ENCODE measurements at places on chromosomes 11 and 22.

DNA sequence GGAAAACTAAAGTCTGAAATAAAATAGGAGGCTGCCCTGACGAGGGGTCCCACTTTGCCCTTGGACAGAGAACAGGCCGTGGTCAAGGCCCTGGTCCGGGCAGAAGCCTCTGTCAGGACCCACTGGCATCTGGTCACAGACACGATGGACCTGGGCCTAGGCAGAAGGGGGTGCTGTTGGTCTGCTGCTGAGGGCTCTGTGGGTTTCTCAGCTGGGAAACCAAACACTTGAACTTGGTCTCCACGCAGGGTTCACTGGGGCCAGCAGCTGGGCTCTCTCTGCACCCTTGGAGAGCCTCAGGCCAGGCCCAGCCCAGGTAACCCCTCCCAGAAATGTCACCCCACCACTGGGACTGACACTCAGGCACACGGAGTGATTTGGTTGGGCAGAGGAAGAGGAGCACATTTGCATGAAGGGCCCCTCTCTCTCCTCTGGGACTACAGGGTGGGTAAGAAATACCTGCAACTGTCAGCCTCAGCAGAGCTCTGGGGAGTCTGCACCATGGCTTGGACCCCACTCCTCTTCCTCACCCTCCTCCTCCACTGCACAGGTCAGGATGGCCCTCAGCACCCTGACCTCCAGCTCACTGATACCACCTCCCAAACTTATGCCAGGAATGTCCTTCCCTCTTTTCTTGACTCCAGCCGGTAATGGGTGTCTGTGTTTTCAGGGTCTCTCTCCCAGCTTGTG lies 48.1 kb upstream of the TOP3B start:
- no peak for DNase-seq

GRCh38 chr11:11344045-11344444 lies 9.0 kb downstream of the CSNK2A3 start:
- DNase-seq, result no peak

DNA sequence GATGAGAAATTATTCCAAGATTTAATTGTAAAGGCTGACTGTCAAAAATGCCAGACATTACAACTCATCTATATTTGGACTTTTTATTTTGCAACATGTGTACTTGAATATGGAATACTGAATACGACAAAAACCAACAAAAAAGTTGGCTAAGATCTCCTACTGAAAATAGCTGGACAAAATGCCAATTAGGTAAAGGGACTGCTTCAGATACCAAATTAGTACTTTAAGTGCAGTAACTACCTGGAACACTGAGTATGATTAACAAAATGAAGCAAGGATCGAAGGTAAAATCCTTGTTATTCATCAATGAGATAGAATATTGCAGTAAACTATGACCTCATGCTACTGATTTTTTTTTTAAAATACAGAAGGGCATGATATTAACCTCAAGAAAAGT lies 173.8 kb downstream of the SOX6 start:
- no peak for DNase-seq

- DNase-seq, result no peak
Measured at GRCh38 chr22:25027043-25027906, 74.8 kb downstream of the KIAA1671 start.

DNA sequence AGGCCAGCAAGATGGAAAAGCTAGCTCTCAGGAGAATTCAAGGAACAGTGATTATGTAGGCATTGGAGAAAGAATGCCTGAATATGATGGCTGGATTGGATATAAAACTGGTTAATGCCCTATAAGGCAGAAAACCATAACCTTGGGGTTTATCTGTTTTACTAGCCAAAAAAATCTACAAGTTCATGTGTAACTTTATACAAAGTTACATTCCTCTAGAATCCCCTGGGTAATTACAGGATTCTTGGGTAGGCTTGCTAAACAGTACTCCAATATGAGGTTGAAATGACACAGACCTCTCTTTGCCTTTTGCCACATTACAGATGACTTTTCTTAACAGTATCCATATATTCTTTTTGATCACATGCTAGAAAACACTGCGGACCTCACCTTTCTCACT lies 26.0 kb downstream of the TSPAN18 start:
- DNase-seq, result no peak

DNA sequence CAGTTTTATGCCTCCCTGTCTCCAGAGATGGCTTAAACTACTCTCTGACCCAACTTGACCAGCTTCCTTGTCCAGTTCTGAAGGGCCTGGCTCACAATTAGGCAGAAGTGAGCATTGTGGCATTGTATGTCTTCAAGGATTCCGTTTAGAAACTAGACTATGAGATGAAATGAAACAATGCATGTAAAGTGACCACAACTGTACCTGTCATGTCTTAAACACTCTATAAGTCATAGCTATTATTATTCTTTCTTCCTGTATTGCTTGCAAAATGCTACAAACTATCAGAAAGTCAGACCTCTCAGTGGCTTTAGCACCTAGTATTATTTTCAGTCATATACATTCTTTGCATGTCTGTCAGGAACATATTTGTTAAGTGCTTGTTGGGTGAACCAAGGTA lies 127.9 kb upstream of the MTMR2 start:
- DNase-seq, result no peak

- DNase-seq, result no peak
Measured at GRCh38 chr11:13339195-13340153, 61.9 kb downstream of the BMAL1 start.

DNA sequence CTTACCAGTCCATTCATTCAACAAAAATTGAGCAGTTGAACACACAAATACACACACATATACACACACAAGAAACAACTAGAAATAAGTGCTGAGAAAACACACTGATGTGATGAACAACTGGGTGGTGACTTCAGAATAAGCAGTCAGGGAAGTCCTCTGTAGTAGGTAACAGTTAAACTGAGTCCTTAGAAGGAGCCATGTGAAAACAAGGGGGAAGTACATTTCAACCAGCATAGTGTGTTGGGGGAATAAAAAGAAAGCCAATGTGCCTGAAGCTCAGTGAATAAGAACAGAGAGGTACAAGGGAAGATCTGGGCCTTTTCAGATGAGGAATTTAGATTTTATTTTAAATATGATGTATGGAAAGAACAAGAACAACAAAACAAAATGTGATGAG lies 6.8 kb upstream of the TMEM123 start:
- DNase-seq, result no peak

DNA sequence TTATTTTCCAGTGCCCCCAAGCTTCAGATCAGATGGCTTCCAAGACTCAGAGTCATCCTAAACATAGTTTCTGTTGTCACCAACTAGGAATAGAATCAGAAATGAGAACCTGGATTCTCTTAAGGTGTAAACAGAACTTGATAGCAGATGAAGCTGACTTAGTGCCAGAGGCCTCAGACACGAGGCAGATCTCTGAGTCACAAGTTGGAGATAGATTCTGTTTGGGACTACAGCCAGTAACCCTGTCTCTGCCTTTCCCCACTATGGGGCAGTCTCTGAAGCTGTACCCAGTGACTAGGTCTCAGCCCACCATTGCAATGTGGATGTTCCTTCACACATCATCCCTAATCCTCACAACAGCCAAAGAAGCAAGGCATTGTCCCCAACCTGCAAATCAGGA lies 25.4 kb downstream of the NEU3 start:
- no peak for DNase-seq

DNA sequence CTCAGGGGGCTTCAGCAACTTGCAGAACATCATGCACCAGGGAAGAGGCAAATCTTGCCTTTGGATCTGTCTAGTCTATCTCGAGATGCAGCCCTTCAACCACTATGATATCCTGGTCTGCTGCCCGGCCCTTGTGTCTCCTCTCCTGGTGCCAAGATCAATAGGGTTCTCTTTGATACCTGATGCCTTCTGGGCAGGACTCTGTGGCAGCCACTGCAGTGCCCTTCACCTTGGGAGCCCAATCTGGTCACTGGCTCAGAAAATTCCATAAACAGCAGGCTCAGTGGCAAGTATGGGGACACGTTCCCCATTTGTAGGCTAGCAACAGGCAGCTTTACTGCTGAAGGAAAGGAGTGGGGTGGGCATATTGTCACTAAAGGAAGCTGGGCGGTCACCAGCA lies 23.4 kb downstream of the SYN3 start:
- no peak for DNase-seq

GRCh38 chr11:119029340-119030028 lies 1.2 kb downstream of the SLC37A4 start:
- peak; percentile 41 for DNase-seq

- no peak for DNase-seq
Measured at GRCh38 chr11:19777039-19777376, 64.4 kb downstream of the NAV2 start.

GRCh38 chr11:69076129-69076791 lies 27.5 kb downstream of the TPCN2 start:
- DNase-seq, result no peak

- DNase-seq, result no peak
Measured at GRCh38 chr11:58805065-58805464, 39.4 kb downstream of the GLYATL2 start.

DNA sequence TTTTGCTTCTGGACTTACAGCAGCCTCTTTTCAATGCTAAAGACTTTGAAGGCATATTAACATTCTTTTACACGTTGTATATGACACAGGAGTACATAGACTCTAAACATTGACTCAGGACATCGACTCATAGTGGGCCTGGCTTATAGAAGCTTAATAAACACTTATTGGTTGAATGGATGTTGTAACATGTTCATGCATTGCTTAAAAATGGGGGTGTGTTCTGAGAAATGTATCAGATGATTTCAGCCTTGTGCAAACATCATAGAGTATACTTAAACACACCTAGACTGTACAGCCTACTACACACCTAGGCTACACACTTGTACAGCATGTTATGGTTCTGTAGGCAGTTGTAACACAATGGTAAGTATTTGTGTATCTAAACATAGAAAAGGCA lies 17.9 kb downstream of the TTC17 start:
- no peak for DNase-seq

DNA sequence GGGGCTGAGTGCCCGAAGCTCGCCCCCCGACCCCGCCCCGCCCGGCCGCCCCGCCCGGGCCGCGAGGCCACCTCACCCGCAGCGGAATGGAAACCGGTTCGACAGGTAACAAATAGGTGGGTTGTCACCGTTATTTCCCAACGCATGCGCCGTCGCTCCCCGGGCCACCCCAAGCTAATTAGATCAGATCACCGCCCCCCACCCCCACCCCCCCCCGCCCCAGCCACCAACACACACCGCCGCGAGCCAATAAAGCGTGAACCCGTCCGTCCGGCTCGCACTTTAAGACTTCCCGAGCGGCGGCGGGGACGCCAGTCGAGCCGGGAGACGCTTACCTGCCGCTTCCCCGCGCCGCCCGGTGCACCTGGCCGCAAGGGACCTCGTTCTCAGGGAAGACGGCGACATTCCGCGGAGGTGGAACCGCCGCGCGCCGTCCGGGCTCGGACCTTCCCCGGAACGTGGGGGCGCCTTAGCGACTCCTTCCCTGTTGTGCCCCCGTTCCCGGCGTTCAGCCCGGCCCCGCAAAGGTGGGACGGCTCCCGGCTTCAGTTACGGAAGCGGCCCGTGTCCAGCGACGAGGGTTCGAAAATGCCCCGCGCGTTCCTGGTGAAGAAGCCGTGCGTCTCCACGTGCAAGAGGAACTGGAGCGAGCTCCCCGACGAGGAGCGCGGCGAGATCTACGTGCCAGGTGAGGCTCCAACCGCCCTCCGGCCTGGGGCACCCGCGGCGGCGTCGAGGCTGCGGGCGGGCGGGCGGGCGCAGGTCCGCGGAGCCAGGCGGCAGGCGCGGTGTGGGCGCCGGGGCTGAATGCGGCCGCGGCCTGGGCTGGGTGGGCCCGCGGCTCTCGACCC lies at the start of gene OVOL1:
Gene OVOL1, plus strand, starts transcription at position 278 of the 851 bp plus-strand sequence. Its CDS starts 311 bp downstream, at position 589.
- peak; percentile 22 for DNase-seq

DNA sequence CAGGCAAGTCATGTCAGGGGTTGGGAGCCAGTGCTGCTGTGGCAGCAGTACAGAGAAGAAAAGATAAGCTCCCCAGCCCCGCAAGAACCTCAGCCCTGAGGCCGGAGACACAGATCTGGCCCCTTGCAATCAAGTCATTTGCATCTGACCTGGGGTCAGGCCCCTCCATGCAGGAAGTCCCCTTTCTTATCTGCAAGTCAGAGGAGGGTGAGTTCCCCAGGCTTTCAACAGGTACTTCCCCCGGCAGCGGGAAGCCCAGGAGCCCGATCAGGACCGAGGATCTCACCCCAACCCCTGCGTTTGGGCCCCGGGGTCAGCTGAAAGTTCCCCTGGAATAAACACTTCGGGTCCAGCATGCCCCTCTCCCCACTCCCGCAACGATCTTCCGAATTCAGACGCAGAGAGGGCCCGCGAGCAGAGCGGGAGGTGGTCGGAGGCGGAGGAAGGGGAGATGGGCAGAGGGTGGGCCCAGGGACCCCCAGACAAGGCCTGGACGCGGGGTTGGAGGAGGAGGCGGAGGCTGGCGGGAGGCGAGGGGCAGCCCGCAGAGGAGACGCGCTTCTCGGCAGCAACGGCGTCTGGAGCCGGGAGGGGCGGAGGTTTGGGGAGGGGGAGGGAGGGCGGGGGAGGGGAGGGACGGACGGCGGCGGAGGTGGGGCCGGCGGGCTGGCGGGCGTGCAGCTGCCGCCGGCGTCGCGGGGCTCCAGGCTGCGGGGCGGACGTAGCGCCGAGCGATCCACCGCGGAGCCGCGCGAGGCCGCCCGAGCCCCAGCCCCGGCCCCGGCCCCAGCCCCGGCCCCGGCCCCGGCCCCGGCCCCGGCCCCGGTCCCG lies at the start of gene TSPAN18:
Gene TSPAN18, plus strand, starts transcription at position 680 of the 831 bp plus-strand sequence. CDS start 179,455 bp downstream, outside the sequence.
- peak; percentile 73 for DNase-seq

GRCh38 chr22:20405931-20406685 lies 12.2 kb downstream of the ZNF74 start:
- DNase-seq, result no peak

DNA sequence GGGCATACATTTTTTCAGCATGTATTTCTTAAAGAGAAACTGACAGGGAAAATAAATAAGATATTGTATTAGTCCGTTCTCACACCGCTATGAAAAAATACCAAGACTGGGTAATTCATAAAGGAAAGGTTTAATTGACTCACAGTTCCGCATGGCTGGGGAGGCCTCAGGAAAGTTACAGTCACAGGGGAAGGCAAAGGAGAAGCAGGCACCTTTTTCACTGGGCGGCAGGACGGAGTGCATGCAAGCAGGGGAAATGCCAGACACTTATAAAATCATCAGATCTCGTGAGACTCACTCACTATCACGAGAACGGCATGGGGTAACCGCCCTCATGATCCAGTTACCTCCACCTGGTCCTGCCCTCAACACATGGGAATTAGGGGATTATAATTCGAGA lies 44.2 kb downstream of the PPFIA1 start:
- DNase-seq, result no peak

DNA sequence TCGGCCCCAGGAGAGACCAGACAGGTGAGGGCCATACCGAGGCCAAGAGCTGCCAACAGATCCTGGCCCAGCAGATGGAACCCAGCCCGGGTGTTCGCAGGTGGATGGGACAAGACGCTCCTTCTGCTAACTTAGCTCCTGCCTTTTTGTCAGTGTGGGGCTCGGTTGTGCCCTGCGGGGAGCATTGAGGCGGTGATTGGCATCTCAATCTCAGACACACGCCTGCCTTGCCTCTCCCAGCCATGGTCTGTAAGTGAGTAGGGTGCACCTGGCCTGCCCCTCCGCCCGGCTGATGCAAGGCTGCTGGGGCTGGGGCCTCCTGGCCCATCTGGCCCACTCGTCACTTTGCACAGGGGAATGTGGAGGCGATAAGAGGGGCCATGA lies 350.1 kb downstream of the TBC1D22A start:
- DNase-seq, result no peak

- DNase-seq, result no peak
Measured at GRCh38 chr11:45904309-45904915, 2.7 kb downstream of the FREY1 start.

- no peak for DNase-seq
Measured at GRCh38 chr11:35748644-35749043, 86.1 kb downstream of the TRIM44 start.

Measured in femur (tissue), 1 donor.